H9 (cell line): ENCODE measurements at places on chromosomes 2 and 18.

- DNase-seq, result no peak
Observed at GRCh38 chr2:120862201-120863060, 126.8 kb downstream of the GLI2 start.

GRCh38 chr2:39849982-39850526 lies 71.0 kb upstream of the THUMPD2 start:
- DNase-seq, result no peak

DNA sequence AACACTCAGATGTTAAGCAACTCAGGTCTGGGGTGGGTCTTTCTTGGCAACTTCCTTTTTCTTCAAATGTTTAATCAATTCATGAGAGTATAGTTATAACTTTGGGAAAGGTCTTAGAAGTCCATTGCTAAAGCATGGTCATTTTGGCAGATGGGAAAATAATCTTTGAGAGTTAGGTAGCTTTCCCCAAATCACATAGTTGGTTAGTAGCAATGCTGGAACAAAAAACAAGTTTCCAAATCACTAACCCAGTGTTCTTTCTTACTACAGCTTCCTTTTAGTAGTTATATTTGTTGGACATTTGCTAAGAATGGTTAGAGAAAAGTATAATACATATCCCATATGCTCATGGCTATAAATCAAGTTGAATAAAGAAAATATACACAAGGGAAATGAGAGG lies 185.2 kb upstream of the SLC14A2 start:
- no peak for DNase-seq

DNA sequence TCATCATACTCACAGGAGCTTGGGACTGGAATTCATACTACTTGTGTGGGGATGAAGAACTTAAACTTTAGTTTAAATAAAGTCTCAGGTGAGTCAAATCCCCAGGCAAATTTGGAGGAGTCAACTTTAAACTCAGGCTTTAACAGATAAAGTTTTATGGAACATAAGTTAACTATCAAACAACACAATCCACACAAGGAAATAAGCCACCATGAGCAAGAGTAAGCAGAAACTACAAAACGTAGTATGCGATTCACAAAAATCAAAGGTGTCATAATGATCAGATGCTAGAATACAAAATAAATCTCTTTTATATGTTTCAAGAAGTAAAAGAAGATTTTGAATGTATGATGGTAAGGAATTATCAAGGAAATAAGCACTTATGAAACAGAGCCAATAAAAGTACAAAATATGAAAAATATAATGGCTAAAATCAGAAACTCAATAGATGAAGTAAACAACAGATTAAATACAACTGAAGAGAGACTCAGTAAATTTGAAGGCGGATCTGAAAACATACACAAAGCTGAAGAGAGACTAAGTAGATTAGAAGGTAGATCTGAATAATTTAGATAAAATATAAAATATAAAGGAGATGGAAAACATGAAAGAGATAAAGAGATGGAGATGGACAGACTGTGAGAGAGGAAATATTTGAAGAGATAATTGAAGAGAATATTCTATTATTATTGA lies 97.5 kb upstream of the TWIST2 start:
- DNase-seq, result no peak

DNA sequence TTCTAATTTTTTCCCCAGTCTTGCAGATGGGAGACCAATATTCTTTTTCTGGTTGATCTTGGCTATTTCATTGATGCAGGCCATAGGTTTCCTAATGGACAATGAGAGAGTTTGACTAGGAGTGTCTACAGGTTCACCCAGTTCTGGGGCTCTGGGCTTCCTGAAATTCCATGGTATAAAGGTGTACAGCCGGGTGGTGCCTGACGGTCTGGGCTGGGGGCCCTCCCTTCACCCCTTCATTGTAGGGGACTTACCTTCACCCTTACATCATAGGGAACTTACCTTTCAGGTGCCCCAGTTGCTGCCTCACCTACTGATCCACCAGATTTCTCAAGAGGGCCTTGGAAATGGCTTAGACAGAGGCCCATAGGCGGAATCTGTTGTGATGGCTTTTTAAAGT lies 13.0 kb upstream of the LAPTM4A start:
- DNase-seq, result no peak

- DNase-seq, result no peak
Observed at GRCh38 chr2:220509966-220510365, 882.5 kb downstream of the SLC4A3 start.

GRCh38 chr2:236768393-236769140 lies 198.9 kb downstream of the ACKR3 start:
- no peak for DNase-seq

GRCh38 chr18:57856128-57856527 lies 53.0 kb upstream of the ATP8B1 start:
- DNase-seq, result no peak

GRCh38 chr2:63679252-63679855 lies 90.6 kb downstream of the MDH1 start:
- DNase-seq, result no peak

DNA sequence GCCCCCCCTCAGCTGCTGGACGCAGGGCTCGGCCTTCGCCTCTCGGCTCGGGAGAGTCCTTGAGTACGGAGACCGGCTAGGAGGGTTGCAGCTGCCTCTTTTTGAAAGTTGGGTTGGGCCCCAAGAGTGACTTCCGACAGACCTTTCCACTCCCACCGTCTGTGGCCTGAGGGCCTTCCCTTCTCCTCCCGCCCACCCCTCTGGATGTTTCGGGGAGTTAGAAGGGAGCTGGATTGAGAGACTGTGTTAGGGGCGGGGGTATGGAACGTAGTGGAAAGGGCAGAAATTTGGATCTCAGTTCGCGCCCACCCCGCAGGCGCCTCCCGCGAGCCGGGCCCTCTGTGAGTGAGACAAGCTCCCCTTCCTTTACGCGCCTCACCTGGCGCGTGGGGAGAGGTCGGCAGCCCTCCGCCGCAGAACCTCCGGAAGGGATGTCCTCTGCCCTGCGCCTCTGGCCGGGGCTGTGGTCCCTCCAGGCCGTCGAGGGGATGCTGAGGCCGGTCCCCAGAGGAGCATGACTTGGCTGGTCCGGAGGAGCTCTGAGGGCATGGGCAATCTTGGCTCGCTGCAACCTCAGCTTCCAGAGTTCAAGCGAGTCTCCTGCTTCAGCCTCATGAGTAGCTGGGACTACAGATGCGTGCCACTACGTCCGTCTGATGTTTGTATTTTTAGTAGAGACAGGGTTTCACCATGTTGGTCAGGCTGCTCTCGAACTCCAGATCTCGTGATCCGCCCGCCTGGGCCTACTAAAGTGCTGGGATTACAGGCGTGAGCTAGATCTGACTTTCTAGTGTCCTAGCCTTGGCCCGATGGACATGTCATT lies 15.9 kb downstream of the C2orf74 start:
- peak; percentile 51 for DNase-seq

DNA sequence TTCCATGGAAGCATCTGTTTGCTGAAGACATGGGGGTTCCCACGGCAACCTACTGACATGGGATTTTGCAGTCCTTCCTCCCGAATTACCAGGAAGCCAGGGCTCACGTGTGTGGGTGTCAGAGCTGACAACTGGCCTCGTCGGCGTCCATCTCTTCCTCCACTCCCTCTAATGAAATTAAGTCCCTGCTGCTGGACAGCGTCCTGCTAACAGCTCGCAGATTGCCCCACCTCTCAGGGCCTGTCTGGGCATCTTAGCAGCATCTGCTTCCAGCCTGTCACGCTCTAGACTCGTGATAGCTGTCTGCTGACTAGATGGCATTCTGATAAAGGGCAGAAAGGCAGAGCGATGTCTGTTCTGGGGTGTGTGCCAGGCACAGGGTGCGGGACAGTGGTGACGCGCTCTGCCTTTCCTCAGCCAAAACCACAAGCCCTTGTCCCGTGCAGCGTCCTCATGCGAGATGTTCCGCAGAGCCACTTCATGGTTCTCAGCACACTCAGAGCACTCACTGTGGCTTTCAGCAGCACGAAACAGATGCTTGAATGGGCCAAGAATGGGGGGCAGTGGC lies 161.1 kb downstream of the ARL4C start:
- no peak for DNase-seq

- no peak for DNase-seq
Observed at GRCh38 chr2:221817052-221817451, 244.9 kb upstream of the EPHA4 start.

- DNase-seq, result peak; percentile 29
Observed at GRCh38 chr2:107648781-107649404, 177.8 kb upstream of the RGPD4 start.

- no peak for DNase-seq
Observed at GRCh38 chr18:10304853-10305252, 149.6 kb upstream of the APCDD1 start.

DNA sequence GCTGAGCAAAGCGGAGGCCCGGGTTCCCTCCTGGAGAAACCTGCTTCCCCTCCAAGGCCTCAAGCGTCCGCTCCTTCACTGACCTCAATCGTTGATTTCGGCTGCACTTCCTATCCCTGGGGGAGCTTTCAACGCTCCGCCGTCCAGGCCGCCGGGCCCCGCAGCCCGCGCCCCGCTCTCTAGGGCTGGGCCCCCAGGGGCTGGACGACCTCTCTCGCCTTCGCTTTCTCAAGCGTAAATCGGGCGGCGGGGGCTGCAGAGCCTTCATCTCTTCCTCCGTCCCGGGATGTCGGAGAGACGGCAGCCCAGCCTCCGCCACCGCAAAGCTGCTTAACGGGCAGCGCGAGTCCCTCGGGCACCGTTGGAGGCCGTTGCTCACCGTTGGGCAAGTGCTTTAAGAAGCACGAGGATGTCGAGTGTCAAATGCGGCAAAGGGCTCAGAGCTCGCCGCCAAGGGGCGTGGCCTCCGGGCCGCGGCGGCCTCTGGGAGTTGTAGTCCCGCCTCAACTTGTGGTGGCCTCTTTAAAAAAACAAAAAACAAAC lies 8.5 kb downstream of the HES6 start:
- DNase-seq, result peak; percentile 83

GRCh38 chr2:7906431-7906830 lies 775.4 kb upstream of the ID2 start:
- no peak for DNase-seq

- no peak for DNase-seq
Observed at GRCh38 chr18:57004366-57005121, 142.3 kb upstream of the BOD1L2 start.

- DNase-seq, result no peak
Observed at GRCh38 chr2:25529034-25529433, 144.3 kb downstream of the DTNB start.

GRCh38 chr2:237558961-237559641 lies 7.3 kb upstream of the PRLH start:
- DNase-seq, result no peak

DNA sequence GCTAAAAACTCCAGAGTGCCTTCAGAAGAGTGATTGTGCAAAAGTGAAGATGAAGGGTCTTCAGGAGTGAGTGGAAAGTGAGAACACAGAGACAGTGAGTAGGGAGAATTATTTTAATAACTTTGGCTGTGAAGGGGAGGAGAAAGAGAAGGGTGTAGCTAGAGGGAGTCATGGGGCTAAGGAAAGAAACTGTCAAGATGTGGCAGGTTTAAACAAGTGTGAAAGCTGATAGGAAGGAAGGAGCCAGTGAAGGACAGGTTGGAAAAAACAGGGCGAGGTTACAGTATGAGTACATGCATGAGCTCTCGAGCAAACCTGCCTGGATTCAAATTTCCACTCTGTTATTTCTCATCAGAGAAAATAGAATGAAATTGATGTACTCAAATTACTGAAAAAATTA lies 17.8 kb downstream of the IL1F10 start:
- no peak for DNase-seq

DNA sequence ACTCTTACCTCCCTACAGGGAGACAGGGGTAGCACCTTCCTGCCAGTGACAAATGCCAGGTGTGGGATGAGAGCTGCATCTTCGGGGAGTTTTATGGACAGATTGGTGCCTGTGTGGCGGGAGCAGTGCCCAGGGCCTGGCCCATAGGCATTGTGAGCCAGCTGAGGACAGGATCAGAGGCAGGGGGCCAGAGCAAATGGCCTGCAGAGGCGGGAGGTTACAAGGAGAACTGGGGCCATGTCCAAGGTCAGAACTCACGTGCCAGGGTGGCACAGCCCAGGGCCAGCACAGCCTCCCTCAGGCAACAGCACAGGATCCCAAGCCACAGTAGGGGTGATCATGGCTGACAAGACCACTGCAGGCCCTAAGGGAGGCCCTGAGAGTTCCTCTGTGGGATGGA lies 40.2 kb upstream of the MCFD2 start:
- DNase-seq, result no peak

GRCh38 chr18:2360861-2361260 lies 210.4 kb downstream of the METTL4 start:
- DNase-seq, result no peak

DNA sequence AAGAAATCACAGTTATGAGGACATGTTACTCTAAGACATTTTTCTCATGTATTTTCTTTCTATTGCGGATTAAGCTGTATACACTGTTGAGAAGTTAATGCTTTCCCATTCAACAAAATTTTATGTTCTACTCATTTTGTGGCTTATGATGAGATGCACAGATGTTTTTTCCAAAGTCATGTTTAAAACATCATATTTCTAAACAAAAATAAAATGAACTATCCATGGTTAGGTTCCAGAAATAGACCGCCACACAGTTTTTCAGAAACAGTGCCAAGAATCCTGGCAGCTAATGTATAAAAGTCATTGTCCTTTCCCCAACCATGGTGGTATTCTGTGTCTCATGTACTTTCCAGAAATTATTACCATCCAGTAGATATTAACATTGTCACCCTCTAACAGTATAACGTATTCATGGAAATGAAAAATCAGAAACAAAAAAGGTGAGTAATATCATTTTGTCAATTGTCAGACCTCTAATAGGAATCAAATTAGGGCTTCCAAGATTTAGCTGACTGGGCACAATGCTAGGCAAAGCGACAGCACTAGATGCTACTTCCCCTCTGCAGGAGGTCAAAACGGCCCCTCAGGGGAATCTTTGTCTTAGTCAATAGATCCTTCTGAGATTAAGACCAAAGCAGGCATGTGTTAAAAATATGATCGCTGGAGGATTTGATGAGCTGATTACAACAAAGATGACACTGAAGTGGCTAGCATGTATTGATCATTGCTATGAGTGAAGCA lies 54.4 kb upstream of the ZNF397 start:
- no peak for DNase-seq

DNA sequence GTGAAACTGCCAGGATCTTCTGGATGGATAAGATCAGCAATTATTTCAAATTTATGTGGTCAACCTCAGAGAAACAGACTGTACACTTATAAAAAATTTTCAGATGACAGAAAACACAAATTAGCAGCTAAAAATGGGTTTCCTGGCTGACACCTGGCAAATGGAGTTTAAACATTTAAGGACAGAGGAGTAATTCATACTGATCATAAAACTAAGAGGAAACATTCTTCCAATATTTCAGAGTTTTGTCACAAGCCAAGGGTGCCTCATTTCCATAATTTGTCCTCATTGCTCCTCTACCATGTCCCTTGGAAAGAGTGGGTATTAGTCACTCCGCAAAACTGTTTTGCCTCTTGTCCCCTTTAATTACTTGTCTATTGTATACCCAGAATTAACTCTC lies 70.2 kb downstream of the TMEFF2 start:
- no peak for DNase-seq

GRCh38 chr18:34158881-34159690 lies 65.6 kb downstream of the NOL4 start:
- peak; percentile 95 for DNase-seq

DNA sequence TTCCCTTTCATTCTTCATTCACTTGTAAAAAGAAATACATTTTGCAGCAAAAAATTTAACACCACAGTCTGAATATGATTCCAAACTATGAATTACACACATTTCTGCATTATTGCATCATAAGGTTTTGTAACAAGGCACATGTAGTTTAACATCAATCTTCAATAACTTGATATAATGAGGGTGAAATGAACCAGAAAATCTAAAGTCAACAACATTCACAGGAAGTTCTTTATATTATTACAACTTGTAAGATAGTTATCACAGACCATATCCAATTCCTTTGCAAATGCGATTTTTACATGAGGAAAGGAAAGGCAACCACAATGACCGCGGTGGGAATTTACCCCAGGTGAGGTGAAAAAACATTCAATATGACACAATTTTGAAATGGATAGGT lies 213.3 kb downstream of the NAPG start:
- no peak for DNase-seq
